ENCODE measurements at places on chromosomes 6 and 20. TPM values are rescaled to one million over a fixed set of nuclear protein-coding genes. Genes with fewer than 3 reads are reported as not detected.
A peak's percentile ranks its signal among the peaks of the same experiment; 100 is the strongest.

SLC17A1 gene
- not detected for total RNA-seq

- peak; percentile 92 for DNase-seq
Observed at GRCh38 chr20:25484911-25485511, 77.5 kb downstream of the GINS1 start.

DNA sequence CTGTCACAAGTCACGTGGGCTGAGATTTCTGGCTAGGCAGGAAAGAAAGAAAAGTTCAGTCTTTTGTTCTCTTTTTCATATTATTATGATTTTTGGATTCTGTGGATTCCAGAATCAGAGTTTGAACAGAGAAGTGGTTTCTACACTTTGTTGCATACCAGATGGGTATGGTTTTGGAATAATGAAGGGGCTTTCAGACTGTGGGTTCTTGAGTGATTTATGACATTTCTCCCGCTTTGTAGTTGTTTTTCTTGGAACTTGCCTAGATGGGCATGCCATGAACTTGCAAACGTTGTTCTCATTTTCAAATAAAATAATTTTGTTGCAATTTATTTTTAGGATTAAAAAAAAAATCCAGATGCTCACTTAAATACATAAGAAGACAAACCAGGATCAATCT lies 34.4 kb downstream of the CBFA2T2 start:
- peak; percentile 31 for DNase-seq

GRCh38 chr6:160013987-160014868 lies 45.3 kb downstream of the IGF2R start:
- DNase-seq = no peak

ASIP gene
- total RNA-seq = not detected

GRCh38 chr20:39603219-39603618 lies 641.1 kb downstream of the DHX35 start:
- no peak for DNase-seq

IPCEF1 gene
- 0.99 TPM for total RNA-seq

DNA sequence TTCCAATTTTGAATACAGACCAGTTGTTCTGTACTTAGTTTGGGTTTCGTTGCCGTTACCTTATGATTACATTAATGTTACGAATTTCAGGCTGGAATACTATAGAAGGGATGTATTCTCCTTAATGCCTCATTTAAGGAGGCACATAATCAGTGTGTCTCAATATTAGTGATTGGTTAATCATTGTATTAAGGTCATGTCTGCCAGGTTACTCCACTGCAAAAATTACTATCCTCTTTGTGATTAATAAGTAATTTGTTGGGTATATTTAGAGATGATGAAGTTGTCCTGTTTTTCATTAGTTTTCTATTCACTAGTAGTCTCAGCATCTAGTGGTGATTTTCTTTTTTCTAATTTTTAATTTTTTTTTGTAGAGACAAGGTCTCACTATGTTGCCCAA lies 66.3 kb downstream of the CBFA2T2 start:
- no peak for DNase-seq

DNA sequence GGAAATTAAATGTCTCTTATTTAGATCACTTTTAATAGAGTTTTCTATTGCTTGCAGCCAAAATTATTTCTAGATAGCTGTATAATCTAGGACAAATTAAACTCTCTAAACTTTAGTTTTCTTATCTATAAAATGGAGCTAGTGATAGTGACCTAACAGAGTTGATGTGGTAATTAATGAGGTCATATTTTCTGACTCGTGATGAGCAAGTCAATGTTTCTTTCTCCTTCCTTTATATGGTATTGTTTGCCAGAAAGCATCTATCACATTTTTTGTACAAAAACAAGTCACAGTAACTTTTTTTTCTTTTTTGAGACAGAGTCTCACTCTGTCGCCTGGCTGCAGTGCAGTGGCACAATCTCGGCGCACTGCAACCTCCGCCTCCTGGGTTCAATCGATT lies 267.7 kb downstream of the FARS2 start:
- no peak for DNase-seq

DNA sequence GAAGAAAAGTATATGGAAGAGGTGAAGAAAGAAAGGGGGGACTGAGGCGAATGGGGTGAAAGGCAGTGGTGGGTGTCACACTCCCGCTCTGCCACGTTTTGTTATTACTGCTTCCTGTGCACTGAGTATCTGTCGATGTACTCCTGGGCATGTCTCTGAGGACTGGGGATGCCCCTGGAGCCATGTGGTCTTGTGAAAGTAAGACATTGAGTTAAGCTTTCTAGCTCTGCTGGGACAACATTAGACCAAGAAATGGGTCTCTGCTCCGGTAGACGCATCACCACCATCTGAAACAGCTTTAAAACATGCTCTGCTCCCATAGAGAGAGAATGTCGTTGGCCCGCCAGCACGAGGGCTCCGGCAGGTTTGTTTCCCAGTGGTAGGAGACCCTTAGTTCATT lies 40.0 kb downstream of the IRF4 start:
- DNase-seq = no peak

CALHM5 gene
- 6.6 TPM for total RNA-seq

LTA gene
- not detected for total RNA-seq

DHX16 gene
- total RNA-seq = 36.3 TPM

- DNase-seq = no peak
Observed at GRCh38 chr6:11824986-11825385, 46.4 kb upstream of the ADTRP start.

DNA sequence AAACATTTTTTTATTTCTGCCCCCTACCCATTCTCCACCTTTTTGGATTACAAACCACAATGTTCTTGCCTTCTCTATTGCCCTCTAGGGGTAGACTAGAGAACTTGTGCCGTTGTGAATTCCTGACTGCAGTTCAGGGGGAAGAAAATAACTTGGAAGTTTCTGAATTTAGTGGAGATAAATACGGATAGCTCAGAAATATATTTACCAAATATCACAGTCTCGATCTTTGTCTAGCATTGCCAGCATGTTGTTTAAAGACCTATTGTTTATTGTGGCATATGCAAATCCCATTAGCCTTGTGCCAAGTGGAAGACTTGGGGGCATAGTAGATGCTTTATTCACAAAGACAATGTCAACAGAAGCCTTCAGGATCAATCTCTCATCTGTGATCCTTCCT lies 154.1 kb upstream of the MMS22L start:
- DNase-seq = peak; percentile 34

- no peak for DNase-seq
Observed at GRCh38 chr6:30787954-30788353, 43.6 kb upstream of the IER3 start.

CLPSL2 gene
- not detected for total RNA-seq

FHL5 gene
- total RNA-seq = not detected

GRCh38 chr20:58824843-58825242 lies 25.9 kb downstream of the GNAS-AS1 start:
- DNase-seq = no peak

SIGLEC1 gene
- total RNA-seq = not detected

DNA sequence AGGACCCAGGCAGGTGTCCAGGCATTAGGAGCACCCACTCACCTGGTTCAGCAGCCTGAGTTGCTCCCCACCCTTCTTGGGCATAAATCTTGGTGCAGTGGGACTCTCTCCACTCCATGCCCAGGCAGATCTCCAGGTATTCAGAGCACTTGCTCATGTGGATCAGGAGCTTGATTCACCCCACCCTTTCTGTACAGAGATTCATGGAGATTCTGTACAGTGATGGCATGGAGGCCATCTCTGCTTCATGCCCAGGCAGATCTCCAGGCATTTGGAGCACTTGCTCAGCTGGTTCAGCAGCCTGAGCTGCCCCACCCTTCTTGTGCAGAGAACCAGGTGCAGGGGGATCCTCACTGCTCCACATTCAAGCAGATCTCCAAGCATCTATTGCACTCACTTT lies 44.1 kb downstream of the BEND6 start:
- DNase-seq = no peak

SERINC3 gene
- 83.7 TPM for total RNA-seq

- peak; percentile 48 for DNase-seq
Observed at GRCh38 chr20:25389401-25389857, 1.2 kb downstream of the ABHD12 start.

OPRM1 gene
- total RNA-seq = not detected

- DNase-seq = no peak
Observed at GRCh38 chr6:13725570-13725969, 13.9 kb upstream of the RANBP9 start.

DNA sequence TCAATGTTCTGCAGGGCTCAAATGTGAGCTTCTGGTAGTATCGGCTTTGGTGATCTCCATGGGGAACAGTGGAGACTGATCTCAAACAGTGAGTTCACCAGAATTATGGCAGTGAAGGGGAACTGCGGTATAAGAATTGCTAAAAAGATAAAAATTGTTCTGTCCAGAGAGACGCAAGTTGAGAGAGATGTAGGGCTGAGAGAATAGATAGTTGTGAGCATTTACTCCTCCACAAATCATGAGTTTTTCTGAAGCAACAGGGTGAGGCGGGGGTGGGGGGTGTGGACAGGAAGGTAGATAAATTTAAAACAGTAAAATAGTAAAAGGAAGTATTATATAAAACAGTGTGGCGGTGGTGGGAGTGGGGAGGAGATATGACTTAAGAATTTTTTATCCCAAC lies 98.6 kb upstream of the NEDD9 start:
- DNase-seq = no peak

DNA sequence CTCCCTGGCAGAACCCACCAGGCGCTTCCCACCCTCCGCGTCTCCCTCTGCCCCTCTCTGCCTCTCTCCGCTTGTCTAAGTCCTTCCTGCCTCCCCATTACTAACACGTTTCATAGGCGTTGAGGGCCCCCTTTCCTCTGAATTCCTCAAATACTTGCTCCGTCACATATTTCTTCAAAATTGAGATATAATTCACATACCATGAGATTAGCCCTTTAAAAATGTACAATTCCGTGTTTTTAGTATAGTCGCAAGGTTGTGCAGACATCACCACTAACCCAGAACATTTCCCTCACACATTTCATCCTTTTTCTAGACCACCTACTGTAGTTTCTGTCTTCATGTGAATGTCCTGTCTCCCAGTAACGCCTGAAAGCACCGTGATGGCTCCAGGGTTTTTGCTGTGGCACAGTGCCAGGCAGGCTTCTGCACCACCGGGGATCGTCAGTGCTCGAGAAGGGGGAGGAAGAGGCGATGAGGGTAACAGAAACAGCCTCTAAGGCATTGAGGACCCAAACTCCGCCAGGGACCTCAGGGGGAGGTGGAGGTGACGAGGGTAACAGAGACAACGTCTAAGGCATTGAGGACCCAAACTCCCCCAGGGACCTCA lies 141.9 kb upstream of the SNX9 start:
- DNase-seq = no peak

DNA sequence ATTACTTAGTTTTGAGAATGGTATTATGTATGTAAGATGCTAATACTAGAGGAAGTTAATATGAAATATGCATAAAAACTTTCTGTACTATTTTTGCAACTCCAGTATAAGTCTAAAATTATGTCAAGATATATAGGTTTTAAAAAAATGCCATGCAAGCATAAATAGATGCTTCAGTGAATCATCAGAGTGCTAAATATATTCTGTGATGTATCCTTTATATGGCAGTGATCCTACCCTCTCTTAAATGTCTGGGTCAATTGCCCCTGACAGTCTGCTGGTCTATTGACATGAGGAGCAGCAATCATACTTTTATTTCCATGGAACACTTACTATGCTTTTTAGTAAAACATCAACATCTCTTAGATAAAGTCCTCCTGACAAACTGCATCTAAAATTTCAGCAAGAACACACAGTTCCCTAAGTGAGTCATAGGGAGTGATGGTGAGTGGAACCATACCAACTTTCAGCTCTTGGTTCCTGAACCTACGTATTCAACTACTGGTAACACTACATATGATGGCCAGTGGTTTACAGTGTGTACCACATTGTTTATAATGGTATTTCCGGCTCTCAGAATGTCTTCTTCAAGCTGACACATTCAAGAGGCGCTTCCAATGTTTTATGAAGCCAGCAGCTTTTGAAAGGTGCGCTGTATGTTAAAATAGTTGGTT lies 928.7 kb upstream of the GJE1 start:
- no peak for DNase-seq

GRCh38 chr6:41111017-41111416 lies 38.2 kb downstream of the NFYA start:
- no peak for DNase-seq

SLC35D3 gene
- not detected for total RNA-seq

GRCh38 chr6:167676000-167676665 lies 150.6 kb upstream of the AFDN start:
- peak; percentile 96 for DNase-seq

RAET1E gene
- not detected for total RNA-seq

DNA sequence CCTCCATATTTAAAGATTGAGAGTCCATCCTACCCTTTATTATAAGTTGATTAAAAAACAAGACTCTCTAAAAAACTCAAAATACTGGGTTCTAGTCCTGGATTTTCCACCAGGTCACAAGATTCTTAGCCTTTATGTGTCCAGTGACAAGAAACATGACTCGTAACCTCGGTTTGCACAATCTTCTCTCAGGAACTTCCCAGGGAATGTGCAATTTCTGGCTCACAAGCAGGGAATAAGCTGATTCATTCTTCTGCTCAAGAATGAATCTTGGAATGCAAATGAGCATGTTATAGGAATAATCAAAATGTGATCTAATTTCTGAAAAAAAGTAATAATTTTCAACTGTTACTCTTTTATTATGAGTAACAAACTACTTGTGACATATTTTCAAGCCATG lies 45.1 kb downstream of the OGFRL1 start:
- DNase-seq = peak; percentile 30

SRMS gene
- not detected for total RNA-seq

DNA sequence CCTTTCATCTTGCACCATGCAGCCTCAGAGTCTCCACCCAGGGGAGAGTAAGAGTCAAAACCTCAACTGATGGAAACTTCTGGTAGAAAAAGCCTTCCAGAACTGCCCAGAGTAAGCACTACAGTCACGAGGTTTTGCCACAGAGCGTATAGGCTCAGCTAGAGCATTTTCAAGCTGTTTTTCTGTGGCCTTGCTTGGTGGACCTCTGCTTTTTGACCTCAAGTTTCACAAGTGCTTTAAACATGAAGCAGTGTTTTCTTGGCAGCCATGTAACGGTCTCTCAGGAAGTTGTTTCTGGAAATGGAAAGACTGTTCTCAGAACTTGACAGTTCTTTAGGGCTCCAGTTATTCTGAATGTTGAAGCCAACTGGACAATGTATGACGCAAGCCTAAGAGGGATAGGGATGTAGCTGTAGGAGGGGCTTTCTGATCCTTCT lies 146.5 kb downstream of the ZDHHC14 start:
- DNase-seq = peak; percentile 88

DNA sequence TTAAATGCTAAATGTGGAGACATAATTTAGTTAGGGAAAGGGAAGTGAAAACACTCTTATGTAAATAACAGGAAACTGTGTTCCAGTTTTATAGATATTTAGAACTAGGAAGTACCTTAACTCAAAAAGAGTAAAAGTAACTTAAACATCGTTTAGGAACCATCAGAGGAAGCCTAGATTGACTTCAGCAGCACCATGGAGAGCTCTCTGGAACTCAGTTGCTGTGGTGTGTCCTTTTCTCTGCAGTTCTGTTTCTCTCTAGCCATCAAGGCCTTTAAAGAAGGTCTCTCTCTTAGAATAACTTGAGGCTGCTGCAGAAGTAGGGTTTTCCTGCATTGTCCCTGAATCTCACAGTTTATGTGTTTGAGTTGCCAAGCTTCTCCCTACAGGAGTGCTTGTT lies 26.9 kb downstream of the CLVS2 start:
- DNase-seq = no peak
